Camera-type eye (tissue), 1 donor: ENCODE measurements at places on chromosomes 7 and 10. TPM values are rescaled to one million over a fixed set of nuclear protein-coding genes. Genes with fewer than 3 reads are reported as not detected.

MLXIPL gene
- total RNA-seq, result 0.82 TPM

LFNG gene
- 42.2 TPM for total RNA-seq

EGR2 gene
- total RNA-seq, result 2.3 TPM

AUTS2 gene
- 147 TPM for total RNA-seq

TMEM72 gene
- 3.5 TPM for total RNA-seq

NRCAM gene
- total RNA-seq, result 171 TPM

MAPK8 gene
- total RNA-seq, result 186 TPM

CLDN3 gene
- 6.0 TPM for total RNA-seq

CRTAC1 gene
- 19.3 TPM for total RNA-seq

PALD1 gene
- total RNA-seq, result 11.7 TPM

ZC3HAV1 gene
- 23.1 TPM for total RNA-seq

CRYGN gene
- not detected for total RNA-seq

RAMP3 gene
- total RNA-seq, result 18.1 TPM

GALNT17 gene
- total RNA-seq, result 27.0 TPM

AKR1C8 gene
- 0.27 TPM for total RNA-seq
